ENCODE measurements at places on chromosomes 2 and 18. TPM values are rescaled to one million over a fixed set of nuclear protein-coding genes. Genes with fewer than 3 reads are reported as not detected.

Gene KCNIP3
- total RNA-seq, result 4.1 TPM

GRCh38 chr2:202237787-202238233 lies 587 bp downstream of the SUMO1 start:
- peak; percentile 29 for DNase-seq

- DNase-seq, result peak; percentile 52
Observed at GRCh38 chr2:88199912-88200682, 30.0 kb downstream of the THNSL2 start.

- DNase-seq, result no peak
Observed at GRCh38 chr18:62632788-62633455, 82.4 kb upstream of the PHLPP1 start.

DNA sequence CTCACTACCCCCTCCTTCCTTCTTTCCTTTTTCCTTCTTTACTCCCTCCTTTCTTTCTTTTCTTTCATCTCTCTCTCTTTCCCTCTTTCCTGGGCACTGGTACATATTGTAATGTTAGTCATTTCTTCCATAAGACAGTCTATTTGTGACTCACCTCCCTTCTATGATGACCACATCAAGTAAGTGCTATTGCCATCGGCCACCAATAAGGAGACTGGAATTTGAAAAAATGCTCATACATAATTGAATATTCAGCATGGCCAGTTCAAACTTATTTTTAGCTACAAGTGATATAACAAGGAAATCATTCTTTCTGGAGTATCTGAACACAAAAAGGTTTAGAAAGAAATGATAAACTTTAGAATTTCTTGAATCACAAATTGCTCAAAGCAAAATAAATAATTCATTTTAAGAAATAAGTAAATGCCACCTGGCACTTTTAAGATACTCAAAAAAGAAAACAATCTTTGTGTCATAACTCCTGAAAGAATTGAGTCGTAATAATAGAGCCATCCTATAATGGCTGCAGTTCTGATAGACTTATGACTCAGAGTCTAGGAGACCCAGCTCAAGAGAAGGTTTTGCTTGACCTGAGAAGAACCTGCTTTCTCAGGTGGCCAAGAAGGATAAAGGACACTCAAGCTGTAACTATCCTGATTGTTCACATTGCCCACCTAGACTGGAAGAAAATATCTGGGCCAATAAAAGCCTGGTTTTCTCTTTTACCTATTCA lies 51.6 kb upstream of the CCBE1 start:
- no peak for DNase-seq

DNA sequence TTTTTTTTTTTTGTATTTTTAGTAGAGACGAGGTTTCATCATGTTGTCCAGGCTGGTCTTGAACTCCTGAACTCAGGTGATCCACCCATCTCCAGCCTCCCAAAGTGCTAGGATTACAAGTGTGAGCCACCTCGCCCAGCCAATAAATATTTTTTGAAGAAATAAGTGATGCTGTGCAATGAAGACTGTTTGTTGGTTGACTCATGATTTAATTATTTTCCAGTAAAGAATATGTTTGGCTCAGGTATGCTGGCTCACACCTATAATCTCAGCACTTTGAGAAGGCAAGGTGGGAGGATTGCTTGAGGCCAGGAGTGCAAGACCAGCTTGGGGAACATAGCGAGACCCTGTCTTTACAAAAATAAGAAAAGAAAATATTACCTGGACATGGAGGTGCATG lies 41.8 kb upstream of the LPIN2 start:
- no peak for DNase-seq

DNA sequence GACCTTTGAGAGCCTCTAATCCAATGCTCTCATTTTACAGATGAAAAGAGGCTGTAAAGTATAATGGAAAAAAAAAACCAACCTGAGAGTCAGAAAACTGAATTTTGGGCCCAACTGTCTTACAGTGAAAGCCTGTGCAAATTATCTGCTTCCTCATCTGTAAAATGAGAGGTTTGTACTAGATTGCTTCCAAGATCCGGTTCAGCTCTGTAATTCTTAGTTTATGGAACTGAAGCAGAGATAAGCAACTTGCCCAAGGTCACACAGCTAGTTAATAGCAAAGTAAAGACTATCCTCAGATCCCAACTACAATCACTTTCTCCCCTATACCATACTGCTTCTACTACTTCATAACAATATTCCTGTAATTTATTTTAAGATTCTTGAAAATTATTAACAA lies 6.3 kb downstream of the TLK1 start:
- DNase-seq, result no peak

DNA sequence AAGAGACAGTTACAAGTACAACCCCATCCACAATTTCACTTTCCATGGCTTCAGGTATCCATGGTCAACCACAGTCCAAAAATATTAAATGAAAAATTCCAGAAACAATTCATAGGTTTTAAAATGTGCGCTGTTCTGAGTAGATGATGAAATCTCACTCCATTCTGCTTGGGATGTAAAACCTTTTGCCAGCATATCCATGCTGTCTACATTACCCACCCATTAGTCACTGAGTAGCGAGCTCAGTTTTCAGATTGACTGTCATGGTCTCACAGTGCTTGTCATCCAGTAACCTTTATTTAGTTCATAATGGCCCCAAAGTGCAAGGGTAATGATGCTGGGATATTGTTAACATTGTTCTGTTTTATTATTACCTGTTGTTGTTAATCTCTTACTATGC lies 40.5 kb downstream of the SMAD4 start:
- no peak for DNase-seq

Gene GGCX
- total RNA-seq, result 34.0 TPM

GRCh38 chr2:235217846-235218245 lies 266.0 kb downstream of the SH3BP4 start:
- DNase-seq, result no peak

Gene CBLN2
- total RNA-seq, result 0.26 TPM

DNA sequence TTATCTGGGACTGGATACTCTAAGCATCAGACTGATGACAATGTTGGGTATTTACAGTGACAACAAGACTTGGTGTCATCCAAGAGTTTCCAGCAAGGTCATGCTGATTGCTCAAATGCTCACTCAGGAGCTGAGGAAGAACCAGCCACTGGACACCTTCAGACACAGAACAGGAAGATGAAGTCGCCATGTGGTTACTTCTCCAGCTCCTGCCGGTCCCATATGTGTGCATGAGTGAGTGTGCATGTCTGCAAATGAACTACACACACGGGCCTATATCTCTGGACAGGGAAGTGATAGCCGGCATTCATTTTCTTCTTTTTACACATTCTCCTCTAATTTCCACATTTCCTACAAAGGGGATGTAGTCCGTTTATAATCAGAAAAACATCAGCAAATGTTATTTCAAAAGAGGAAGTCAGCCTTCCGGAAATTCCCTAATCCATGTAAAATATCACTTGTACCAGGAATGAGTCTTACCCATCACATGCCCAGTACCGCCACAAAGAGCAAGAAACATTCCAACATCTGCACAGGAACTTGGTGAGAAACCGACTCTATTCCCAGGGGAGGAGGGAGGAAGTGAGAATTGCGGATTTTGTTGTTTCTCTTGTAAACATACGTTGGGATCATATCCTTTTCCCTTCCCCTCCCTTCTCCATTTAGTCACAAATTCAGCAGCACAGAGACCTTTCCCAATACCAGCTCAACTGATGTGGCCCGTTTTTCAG lies 10.8 kb downstream of the RFX8 start:
- DNase-seq, result no peak

DNA sequence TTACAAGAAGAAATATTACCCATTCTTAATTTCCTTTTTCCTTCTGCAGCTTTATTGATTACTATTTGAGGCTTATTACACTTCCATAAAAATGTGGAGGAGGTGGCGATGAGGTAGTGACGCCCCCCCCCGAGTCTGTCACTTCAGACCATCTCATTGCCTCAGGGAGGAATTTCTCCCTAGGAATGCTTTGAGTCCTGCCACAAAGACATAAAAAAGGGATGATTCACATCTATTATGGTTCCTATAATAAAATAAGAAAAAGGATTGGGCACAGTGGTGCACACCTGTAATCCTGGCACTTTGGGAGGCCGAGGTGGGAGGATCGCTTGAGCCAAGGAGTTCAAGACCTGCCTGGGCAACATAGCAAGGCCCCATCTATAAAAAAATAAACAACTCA lies 93.7 kb downstream of the AOX1 start:
- no peak for DNase-seq

DNA sequence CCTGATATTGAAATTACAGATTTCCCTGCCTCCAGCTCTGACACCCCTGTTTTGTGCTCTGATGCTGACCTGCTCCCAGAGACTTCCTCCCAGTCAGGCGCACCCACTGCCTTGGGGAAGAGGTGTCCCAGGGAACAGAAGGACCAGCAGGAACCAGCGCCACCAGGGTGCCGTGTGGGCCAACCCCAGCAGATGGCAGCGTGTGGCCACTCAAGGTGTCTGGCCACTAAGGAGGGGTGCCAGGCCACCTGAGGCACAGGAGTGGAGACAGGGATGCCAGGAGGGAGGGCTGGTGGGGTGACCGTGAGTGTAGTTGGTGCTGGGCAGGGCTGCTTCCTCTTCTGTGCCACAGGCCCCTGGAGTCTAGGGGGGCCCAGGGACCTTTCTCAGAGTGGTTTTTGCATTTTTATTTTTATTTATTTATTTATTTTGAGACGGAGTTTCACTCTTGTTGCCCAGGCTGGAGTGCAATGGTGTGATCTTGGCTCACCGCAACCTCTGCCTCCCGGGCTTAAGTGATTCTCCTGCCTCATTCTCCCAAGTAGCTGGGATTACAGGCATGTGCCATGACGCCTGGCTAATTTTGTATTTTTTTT lies 56.0 kb downstream of the TEX44 start:
- DNase-seq, result peak; percentile 59

GRCh38 chr18:46481048-46481846 lies 175.8 kb downstream of the LOXHD1 start:
- peak; percentile 40 for DNase-seq

Measured in left cardiac atrium (tissue), 4 donors.